ENCODE measurements at places on chromosomes 1 and 21.

DNA sequence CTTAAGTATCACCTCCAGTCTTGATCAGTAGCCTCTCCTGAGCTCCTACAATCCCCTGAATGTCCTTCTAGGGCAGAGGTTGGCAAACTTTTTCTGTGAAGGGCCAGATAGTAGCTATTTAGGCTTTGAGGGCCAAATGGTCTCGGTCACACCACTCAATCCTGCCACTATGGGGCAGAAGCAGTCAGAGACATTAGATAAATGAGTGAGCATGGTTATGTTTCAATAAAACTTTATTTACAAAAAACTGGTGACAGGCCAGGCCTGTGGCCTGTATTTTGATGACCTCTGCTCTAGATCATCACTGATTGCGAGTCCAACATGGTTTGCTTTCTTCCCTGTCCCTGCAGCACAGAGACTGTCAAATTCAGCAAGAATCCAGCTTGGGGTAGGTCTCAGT lies 36.3 kb downstream of the LRP8 start:
- no peak for DNase-seq

GRCh38 chr1:222413991-222414549 lies 133.8 kb downstream of the HHIPL2 start:
- DNase-seq, result no peak

GRCh38 chr1:37951783-37952624 lies 5.2 kb upstream of the INPP5B start:
- no peak for DNase-seq

DNA sequence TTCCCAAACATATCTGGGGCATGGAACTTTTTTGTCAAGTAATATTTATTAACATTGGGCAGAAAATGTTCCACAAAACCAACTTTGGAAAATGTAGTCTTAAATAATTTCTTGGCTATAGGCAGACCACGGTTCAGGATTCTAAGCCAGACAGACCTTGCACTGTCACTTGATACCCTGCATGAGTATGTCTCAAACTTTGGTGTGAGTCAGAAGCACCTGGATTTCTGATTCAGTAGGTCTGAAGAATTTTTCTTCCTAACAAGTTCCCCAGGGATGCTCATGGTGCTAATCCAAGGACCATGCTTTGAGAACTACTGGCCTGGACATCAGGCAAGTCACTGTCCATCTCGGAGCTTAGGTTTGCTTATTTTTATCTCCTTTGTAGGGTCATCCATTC lies 562.0 kb downstream of the PLPP3 start:
- no peak for DNase-seq

GRCh38 chr1:102776071-102776470 lies 332.3 kb downstream of the COL11A1 start:
- no peak for DNase-seq

- DNase-seq, result no peak
Measured at GRCh38 chr1:154342132-154342531, 16.8 kb downstream of the ATP8B2 start.

DNA sequence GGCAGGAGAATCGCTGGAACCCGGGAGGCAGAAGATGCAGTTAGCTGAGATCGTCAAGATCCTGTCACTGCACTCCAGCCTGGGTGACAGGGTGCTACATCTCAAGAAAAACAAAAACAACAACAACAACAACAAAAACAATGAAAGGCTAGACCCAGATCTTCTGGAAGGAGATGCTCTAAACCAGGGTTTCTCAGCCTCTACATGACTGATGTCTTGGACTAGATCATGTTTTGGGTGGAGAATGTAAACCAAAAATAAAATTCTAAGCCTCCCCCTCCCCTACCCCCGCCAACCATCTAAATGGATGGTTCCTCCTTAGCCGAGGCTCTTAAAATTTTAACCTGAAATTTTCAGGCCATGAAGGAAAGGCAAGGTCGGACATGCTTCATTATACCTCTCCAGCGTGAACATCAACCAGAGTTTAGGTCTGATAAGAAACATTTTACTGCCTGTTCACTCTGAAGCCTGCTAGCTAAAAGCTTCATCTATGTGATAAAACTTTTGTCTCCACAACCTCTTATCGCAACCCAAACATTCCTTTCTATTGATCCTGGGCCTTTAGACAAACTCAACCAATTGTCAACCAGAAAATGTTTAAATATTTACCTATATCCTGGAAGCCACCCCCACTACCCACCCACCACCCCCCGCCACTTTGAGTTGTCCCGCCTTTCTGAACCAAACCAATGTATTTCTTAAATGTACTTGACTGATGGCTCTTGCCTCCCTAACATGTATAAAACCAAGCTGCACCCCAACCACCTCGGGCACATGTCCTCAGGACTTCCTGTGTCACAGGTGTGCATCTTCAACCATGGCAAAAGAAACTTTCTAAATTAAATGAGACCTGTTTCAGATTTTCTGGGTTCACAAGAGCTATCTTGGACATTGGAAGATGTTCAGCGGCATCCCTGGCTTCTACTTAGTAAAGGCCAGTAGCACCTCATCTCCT lies 1.9 kb upstream of the CAPN2 start:
- no peak for DNase-seq

- no peak for DNase-seq
Measured at GRCh38 chr1:159274631-159275030, 27.5 kb upstream of the FCER1A start.

- no peak for DNase-seq
Measured at GRCh38 chr1:229363723-229364122, 20.9 kb upstream of the CCSAP start.

- no peak for DNase-seq
Measured at GRCh38 chr1:181655756-181656155, 172.4 kb downstream of the CACNA1E start.

GRCh38 chr1:156905176-156905575 lies 11.7 kb downstream of the PEAR1 start:
- DNase-seq, result no peak

DNA sequence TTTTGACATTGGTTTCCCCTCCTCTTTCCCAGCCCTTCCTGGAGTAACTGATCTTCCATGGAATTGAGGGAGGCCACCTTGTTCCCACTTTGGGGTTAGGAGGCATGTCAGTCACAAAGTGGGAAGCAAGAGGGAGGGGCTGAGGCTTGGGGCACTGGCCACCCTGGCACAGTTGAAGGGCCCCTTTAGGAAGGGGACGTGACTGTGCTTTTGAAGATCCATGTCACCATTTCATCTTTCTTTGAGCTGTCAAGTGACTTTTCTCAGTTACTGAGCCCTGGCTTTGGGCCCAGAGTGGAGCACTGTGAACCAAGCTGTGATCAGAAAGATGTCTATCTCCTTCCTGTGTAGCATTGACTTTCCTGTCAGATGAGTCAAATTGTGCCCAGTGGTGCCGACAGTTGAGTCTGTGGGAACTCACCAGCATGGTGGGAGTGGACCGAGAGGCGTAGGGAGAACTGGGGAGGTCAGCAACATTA lies 38.5 kb upstream of the TDRD10 start:
- peak; percentile 61 for DNase-seq

DNA sequence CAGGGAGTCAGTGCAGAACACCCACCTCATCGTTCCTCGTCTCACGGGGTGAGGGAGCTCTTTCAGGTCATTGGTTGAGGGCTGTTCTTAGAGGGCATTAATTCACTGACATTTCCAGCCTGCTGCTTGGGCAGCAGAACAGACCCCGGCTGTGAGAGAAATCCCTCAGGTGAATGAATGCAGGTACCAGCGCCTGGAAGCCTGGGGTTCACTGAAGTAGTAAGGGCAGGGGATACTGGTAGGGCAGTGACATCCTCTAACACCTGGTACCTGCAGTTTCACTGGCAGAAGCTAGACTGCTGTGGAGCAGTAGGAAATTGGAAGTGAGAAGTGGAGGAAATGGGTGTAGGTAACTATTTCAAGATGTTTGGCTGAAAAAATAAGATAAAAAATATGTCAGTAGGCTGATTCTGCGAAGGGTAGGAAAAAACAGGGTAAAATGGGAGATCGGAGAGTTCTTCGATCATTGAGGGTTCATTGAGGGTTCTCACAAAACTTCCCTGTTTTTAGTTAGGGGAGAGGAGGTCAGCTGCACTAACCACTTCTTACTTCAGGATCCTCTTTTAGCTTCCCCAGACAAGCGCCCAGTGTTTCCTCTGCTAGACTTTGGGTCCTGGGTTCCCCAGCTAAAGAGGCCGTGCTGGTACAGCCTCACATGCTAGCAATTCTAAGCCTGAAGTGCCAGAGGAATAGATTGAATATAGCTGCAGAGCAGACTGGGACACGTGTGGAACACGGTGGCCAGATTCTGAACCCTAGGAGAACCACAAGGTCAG lies 55.2 kb downstream of the RNF220 start:
- DNase-seq, result no peak

- no peak for DNase-seq
Measured at GRCh38 chr21:41280115-41280919, 36.3 kb upstream of the FAM3B start.

- no peak for DNase-seq
Measured at GRCh38 chr1:205593967-205594366, 37.8 kb downstream of the ELK4 start.

DNA sequence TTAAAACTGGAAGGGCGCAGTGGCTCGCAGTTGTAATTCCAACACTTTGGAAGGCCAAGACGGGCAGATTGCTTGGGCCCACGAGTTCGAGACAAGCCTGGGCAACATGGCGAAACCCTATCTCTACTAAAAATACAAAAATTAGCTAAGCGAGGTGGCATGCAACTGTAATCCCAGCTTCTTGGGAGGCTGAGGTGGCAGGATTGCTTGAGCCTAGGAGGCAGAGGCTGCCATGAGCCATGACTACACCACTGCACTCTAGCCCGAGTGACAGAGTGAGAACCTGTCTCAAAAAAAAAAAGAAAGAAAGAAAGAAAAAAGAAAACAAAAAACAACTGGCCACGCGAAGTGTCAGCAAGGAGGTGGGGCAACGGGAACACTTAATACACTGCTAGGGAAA lies 6.3 kb downstream of the UBE2G2 start:
- no peak for DNase-seq

DNA sequence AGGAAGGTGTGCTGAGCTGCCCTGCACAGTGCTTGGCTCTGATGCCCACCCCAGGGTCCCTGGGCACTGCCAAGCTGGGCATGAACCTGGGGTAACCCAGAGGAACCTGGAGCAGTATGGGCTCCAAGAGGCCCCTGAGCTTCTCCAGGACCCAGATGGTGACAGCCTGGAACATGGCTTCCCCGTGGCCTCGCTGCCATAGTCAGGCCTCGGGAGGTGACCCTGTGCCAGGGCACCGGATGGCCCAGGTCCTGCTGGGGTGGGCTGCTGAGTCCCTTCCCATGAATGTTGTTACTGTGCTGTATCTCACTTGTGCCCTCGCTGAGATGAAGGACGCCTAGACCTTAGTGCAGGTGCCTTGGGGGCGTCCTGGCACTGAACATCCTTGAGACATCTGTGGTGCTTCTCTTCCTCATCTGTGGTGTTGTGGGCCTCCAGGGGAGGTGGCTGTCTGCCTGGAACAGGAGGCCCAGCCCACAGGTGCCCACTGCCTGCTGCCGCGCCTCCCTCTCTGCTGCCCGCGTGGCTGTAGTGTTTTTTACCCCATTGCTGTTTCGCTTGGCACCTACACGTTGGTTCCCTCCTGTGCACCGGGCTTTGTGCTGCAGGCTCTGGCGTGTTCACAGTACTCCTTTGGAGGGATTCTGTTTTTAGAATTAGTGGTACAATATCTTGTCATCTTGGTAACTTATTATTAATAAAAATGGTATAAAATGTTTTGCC lies 160.3 kb downstream of the PCBP3 start:
- DNase-seq, result no peak

- no peak for DNase-seq
Measured at GRCh38 chr1:168157638-168158037, 20.9 kb upstream of the GPR161 start.

- DNase-seq, result no peak
Measured at GRCh38 chr1:58870298-58870676, 86.4 kb upstream of the JUN start.

- no peak for DNase-seq
Measured at GRCh38 chr1:92913093-92913819, 48.0 kb downstream of the DIPK1A start.

DNA sequence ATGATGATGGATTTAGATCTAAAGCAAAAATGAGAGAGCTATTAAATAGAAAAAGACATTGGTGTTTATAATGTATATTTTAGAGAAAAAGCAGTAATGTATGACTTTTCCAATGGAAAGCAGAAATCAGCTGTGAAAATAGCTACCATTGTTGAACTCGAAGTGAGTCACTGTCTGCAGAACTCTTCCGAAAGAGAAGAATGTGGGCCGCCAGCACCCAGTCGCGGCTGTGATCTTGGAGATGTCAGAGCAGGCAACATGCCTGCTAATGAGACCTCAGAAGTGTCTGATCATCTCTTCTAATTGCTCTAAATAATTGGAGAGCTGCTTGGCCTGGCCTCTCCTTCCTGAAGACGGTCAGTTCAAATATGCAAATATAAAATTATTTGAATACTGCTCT lies 333.6 kb upstream of the RUNX1 start:
- no peak for DNase-seq

DNA sequence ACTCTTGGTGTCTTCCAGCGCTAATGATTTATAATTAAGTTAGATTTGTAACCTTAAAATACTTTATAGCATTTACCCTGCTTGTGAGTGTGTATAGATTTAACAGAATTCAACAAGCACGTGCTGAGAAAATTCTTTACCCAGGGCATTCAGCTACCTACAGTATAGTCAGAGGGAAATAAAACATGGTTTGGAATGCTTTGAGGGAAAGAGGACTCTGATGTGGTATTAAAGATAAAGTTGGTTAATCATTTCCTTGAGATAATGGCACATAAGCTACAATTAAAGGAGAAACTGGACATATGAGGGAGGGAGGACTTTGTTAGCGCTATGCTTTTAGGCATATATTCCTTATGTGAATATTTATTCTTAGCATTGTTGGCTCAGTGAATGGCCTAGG lies 26.4 kb upstream of the IL12RB2 start:
- DNase-seq, result no peak

DNA sequence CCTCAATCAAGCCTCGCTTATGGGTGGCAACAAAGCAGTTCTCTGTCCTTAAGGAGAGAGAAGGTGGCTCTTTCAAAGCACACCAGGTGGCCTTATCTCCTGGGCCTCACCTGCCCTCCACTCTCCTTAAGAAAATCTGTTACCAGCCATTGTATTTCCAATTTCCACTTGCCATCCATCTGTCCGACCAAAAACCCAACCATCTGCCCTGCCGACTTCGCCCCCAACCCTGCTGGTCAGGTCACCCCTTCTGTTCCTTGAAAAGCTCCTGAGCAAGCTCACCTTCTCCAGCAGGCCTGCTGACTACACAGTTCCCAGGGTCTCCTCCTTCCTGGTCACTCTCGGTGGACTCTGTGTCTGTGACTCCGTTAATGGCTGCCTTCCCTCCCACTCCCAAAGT lies 619 bp upstream of the IGFN1 start:
- no peak for DNase-seq

DNA sequence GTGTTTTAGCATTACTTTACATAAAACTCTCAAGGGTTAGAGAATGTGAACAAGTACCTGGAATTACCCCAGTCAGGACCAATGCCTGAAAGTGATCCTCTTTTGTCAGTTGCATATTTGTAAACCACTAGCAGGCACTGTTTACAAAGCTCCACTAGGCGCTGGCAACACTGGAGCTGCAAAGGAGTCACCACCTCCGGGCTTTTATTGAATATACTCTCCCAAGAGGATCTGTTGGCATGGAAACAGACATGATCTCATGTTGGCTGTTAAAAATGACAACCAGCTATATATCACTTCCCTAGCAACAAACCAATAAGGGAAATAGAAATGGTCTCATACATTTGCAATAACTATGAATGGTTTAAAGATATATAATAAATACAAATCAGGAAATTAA lies 116.0 kb downstream of the TTLL7 start:
- no peak for DNase-seq

- no peak for DNase-seq
Measured at GRCh38 chr1:226679262-226679661, 59.8 kb downstream of the ITPKB start.
